Stimulated activated CD8-positive, alpha-beta memory T cell treated with anti-CD3 and anti-CD28 coated beads, Interleukin-4, amount 100 ng/mL, for 1 hour (primary cell): ENCODE measurements at places on chromosomes 4 and X.

DNA sequence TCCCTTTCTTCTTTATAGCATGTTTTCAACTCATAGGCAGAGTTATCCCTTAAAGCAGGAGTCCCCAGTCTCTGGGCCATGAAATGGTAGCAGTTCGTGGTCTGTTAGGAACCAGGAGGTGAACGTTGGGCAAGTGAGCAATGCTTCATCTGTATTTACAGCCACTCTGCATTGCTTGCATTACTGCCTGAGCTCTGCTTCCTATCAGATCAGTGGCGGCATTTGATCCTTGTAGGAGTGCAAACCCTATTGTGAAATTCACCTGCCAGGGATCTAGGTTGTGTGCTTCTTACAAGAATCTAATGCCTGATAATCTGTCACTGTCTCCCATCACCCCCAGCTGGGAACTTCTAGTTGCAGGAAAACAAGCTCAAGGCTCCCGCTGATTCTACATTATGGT is 39.8 kb downstream of the DTHD1 start:
- no peak for DNase-seq

- DNase-seq, result no peak
Measured at GRCh38 chrX:39324233-39324930, 523.1 kb downstream of the MID1IP1 start.

DNA sequence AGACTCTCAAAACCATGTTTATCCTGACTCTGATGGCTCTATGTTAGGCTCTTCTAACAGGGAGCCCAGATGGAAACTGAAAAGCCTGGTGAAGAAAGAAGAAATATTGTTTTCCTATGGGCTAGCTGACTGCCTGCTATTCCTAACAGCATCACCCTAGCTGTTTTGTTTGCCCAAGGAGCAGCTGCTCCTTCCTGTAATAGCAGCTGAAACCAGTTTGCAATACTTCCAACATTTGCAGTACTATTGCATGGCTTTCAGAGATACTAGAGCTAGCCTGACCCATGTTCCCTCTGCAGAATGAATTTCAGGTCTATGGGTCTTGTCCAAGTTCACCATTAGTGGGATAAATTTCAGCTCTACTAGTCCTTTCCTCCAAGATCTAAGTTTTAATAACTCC is 495.2 kb downstream of the INPP4B start:
- no peak for DNase-seq

DNA sequence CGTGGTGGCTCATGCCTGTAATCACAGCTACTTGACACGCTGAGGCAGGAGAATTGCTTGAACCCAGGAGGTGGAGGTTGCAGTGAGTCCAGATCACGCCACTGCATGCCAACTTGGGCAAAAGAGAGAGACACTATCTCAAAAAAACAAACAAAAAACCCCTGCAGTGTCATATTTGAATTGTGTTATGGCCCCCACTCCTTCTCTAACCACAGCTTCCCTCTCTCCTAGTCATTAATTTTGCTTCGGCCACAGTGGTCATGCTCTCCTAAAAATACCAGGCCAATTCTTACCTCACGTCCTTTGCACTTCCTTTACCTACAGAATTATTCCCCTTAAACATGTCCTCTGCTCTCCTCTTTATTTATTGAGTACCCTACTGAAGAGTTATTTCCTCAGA is 206.1 kb downstream of the PPP3CA start:
- DNase-seq, result no peak

GRCh38 chrX:15619053-15619755 is 18.4 kb upstream of the ACE2 start:
- no peak for DNase-seq

GRCh38 chr4:7531640-7531994 is 96.9 kb upstream of the PSAPL1 start:
- no peak for DNase-seq

- DNase-seq, result no peak
Measured at GRCh38 chr4:156754832-156755570, 216.6 kb downstream of the PDGFC start.

DNA sequence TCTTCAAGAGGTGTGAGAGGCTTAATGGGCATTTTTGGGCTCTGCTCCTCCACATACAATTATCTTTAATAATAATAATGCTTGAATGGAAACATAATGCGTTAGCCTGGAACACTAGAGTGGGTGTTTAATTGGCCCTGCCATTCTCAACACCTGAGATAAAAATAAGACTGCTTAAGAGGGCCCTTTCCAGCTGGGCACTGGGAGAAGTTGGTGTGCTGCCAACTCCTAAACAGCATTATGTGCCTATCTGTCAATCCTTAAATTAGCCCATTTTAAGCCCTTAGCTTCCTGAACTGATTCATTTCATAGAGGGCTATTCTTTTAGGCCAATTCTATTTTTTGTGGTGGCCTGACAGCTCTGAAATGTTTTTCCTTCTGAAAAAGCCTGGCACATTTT is 211.1 kb upstream of the ZIC3 start:
- no peak for DNase-seq

DNA sequence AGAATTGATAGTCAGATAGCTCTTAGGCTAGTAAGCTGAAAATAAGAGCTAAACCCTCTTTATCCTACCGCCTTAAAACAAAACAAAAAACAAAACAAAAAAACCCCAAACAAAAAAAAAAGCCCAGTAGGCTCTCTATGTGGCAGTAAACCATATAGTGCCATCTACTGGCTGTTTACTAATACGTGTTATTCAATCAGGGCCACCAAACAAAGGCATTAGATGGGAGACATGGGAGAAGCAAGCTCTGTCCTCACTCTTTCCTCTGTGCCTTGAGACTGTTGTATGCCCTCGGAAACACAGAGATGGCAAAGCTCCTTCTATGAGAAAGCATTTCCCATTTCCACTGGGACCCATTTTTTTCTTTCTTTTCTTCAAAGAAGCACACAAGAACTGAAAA is 148.8 kb upstream of the MID1 start:
- no peak for DNase-seq

DNA sequence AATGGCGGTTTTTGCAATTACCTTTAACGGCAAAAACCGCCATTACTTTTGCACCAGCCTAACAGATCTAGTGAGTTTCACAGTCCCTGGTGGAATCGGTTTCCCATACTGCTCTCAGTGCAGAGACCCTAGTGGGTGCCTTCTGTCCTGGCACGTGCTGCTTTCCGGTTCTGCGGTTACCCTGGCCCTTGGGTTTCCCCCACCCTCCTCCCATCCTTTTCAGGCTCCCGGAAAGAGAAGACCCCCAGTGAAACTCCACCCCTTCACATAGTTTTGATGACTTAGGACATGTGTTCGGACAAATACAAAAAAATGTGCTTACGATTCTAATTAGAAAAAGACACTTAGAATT is 36.9 kb downstream of the NLGN3 start:
- DNase-seq, result no peak

GRCh38 chr4:183412821-183413220 is 31.6 kb upstream of the CDKN2AIP start:
- DNase-seq, result no peak

- no peak for DNase-seq
Measured at GRCh38 chr4:171235521-171235920, 577.7 kb upstream of the GALNTL6 start.

GRCh38 chr4:106951891-106952290 is 84.2 kb downstream of the DKK2 start:
- DNase-seq, result no peak

DNA sequence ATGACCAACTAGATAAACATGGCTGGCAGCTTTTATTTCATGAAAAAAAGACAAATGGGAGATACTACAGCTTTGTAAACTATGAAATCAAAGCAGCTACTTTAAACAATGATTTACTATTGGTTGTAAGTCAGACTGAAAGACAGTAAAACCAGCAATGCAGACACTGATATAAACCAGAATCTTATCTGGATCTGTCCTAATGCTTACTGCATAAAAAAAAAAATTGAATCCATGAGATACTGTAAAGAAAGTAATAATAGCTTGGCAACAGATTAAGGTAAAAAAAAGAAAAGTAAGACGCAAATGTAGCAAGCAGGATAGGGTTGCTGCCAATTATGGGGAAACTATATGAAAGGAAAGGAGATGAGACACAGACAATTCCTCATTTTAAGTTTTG is 7.3 kb downstream of the LCORL start:
- no peak for DNase-seq

DNA sequence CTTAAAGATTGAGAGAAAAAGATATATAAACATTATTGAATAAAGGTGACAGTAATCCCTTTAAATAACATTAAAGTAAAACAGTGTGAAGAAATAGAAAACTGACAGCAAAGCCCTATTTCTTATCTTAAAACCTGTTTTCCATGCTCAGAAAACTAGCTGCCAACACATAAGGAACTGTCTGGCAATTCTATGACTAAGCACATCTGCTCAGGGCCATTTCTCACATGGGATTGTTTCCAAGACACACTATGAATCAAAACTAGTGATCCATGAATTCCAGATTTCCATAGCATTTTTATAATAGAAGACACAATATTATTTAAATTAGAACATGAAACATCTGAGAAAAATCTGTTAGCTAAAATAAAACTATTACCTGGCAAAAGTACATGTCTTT is 113.4 kb downstream of the SCLT1 start:
- DNase-seq, result no peak

DNA sequence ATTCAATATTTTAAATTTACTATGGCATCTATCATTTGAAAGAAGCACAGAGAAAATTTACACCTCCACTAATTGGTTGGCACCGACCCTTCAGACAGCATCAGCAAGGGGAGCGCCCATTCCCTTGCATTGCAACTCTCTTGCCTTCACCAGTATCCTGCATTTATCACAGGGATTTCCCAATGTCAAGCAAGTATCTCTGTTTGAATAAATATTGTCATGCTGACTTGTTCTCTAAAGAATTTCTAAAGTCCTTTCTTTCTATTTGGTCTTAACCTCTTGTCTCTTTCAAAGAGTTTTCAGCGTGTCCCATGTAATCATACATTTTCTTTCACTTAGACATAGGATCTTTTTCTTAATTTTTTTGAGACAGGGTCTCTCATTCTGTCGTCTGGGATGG is 10.4 kb downstream of the DCTD start:
- no peak for DNase-seq

DNA sequence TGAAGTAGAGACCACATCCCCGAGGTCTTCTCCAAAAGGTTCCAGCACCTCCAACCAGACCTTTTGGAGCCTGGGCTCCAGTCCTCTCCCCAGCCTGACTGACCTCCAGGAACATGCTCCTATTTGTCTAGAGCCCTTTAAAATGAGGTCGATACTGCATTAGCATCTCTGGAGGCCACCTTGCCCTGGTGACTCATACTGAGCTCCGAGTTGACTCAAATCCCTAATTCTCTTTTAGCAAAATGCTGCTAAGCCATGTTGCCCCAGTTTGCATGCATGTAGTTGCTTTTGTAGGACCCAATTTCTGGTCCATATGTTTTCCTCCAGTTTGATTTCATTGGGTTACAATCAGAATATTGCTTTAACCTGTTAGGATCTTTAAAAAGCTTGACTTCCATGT is 43.5 kb upstream of the CITED1 start:
- no peak for DNase-seq

DNA sequence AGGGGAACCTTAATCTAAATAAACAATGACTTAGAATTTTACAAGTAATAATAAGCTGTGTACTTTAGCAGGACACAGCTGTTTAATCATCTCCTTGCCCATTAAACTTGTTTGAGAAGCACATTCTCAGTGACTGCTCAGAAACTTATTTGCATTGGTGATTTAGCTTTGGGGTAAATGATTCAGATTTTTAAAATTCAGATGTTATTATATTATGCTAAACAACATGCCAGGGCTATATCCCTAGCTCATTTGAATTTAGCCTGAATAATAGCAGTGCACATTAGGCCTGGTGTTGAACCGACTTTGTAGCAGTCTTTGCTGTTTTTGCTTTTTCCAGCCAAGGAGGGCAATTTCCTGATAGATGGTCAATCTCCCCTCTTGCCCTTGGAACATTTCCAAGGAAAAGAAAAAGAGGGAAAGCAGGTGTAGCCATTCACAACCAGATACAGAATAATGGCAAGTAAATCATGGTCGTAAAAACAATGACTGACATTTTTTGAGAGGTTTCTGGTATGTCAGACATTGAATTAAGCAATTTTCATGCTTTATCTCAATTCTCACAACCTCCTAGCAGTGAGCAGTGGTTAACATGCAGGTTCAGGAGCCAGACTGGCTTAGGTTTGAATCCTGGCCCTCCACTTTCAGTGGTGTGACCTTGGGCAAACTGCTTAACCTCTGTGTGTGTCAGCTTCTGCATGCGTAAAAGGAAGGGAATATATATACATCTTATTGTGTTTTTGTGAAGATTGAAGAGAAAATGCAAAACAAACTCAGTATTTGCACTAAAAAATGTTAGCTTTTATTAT is 16.8 kb downstream of the ARHGEF38 start:
- no peak for DNase-seq

- DNase-seq, result no peak
Measured at GRCh38 chrX:9604908-9605306, 140.0 kb downstream of the TBL1X start.

GRCh38 chr4:26568446-26568994 is 15.4 kb upstream of the TBC1D19 start:
- DNase-seq, result no peak

DNA sequence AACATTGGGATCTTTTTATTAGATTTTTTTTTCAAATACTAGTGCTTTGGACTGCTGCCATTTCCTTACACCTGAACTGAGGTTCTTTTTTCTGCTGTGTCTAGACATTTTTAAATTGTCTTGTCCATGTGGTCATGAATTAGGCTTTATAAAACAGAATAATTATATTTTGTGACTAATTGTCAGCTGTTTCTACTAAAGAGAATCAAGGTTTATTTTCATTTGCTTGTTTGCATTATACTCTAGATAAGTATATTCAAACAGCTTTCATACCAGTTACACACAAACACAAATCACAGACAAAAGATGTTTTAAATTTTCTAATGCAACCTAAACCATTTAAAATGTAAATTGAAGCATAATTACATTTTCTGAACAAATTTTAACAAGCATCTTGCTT is 194.7 kb downstream of the GALNTL6 start:
- DNase-seq, result no peak

GRCh38 chr4:41590591-41590990 is 52.6 kb downstream of the LIMCH1 start:
- no peak for DNase-seq

DNA sequence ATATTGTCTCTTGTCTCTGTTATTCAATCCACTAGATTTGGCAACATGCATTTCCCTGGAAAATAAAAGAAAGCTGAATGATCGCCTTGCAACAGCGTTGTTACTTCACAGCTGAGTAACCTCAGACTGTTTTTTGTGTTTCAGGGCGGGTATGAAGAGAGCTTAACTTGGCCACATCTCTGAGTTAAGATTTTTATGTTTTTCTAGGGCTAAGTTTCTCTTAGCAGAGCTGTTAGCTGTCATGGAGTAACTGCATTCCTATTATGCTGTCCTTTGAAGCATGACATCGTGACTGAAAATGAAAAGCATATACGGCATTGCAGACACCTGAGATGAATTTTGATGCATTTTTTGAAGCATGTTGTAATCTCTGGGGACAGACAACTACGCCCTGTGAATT is 1798.9 kb downstream of the PCDH7 start:
- DNase-seq, result no peak

GRCh38 chr4:146548443-146548842 is 26.7 kb upstream of the SLC10A7 start:
- DNase-seq, result no peak

DNA sequence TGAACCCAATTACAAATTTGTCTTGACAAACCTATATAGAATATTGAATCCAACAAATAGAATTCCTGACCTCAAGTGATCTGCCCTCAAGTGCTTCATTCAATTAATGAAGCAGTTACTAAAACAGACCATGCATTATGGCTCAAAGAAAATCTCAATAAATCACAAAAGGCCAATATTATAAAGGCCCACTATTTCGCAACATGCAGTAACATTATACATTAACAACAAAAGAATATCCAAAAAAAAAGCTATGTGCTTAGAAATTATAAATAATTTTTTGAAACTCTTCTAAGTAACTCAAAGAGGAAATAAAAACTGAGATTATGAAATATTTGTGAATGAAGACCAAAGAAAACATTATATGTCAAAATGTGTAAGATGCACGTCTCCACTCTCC is 177.7 kb downstream of the ZNF674 start:
- DNase-seq, result no peak
